OCI-M1 (cell line): ENCODE measurements at places on chromosomes 4 and X.
A peak's percentile ranks its signal among the peaks of the same experiment; 100 is the strongest.

DNA sequence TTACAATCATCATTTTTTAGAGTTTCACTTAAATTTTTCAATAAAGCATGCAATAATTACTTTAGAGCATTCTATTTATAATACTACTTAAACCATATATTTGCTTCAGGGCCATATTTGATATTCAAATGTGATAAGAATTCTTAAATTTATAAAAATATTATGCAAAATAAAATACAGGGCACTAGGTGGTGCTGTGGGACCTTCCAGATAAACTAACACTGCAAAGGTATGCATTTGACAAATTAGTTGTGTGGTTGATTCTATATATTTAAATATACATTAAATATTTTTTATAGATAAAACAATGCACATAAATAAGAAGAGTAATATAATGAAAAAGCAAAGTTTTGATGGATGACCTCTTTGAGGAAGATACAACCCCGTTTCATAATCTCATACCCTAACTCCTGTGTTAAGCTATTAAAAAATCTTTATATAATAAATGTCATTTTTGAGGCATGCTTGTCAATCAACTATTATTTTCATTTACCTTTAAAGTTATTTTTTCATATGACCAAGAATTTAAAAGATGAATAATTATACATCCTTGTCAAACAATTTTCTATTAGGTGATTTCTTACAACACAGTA is 128.4 kb downstream of the REELD1 start:
- DNase-seq, result peak; percentile 79

- peak; percentile 28 for DNase-seq
Measured at GRCh38 chrX:102835504-102836146, 101.4 kb upstream of the RAB40AL start.

DNA sequence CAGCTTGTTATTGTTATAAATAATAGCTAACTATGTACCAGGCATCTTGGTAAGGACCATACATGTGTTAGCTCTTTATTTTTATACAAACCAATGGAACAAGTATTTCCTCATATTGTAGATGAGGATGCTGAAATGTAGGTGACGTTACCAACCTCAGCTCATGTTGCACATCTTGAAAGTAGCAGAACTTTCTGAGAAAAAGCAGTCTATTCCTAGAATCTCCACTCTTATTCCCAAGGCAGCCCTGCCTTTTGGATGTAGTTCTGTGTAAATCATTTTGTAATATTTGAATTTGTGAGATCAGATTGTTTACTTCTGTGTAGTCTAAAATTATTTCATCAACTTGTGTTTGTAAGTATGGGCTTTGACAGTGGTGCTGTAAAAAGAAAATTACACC is 5.3 kb downstream of the FHDC1 start:
- no peak for DNase-seq

DNA sequence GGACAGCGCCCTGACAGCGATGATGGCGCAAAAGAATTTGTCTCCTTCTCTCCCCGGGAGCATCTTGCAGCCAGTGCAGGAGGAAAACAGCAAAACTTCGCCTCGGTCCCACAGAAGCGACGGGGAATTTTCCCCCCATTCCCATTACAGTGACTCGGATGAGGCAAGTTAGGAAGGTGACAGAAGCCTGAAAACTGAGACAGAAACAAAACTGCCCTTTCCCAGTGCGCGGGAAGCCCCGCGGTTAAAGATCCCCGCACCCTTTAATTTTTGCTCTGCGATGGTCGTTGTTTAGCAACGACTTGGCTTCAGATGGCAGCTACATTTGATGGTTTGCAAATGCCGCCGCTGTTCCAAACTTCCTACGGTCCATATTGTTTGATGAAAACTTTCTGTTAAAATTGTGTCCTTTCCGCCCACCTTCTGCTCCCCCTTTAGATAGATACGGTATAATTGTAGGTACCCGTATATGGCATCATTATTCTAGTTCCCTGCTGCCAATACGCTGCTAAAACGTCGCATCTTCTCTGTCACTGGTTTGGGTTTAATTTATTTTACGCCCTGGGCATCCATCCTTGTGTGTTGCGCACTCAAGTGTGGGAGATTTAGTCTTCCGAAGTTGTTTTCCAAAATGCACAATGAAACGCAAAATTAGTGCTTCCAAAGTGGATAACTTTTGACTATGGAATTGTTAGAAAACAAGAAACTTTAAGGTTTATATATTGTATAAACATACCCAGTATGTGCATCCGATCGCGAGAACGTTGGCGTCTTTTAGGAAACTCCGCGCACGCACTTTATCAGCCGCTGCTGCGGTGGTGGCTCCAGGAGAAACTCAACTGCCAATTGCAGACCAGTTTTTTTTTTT is 1.5 kb downstream of the ATOH1 start:
- no peak for DNase-seq

GRCh38 chrX:54615109-54615508 is 85.1 kb downstream of the GNL3L start:
- no peak for DNase-seq

DNA sequence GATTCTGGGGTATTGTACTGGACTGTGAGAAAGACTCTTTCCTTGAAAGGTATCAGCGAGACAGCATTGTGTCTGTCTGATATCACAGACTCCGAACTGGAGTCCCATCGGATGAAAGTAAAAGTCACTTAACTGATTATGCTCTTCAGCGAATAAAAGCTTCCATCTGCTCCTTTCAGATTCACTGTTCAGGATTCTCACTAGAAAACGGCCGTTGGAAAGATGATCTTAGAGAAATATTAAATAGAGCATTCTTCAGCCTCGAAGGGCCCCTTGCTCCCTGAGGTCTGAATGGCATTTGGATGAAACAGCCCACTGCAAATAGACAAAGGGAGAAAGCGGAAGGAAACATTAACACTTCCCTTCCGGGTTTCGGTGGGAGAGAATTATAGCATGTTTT is 416.2 kb upstream of the PRKX start:
- DNase-seq, result no peak

DNA sequence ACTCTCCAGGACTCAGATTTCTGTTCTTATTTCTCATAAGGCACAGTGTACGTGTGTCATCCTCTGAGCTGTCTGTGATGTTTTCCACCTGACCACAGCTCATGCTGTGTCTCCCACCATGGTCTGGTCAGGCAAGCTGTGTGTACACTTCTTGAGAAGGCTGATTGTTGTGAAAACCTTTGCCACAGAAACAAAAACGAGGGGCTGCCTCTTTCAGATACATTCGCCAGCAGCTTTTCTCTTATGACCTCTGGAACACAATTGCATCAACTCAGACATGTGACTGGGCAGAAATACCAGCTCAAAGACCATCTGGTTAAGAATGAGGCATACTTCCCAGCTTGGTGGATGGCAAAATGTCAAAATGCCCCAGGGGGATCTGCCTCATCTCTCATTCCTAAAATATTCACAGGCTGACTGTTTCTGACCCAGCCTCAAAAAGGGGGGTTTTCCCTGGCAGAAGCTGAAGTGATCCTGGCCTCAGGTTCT is 46.1 kb downstream of the PGRMC2 start:
- no peak for DNase-seq

DNA sequence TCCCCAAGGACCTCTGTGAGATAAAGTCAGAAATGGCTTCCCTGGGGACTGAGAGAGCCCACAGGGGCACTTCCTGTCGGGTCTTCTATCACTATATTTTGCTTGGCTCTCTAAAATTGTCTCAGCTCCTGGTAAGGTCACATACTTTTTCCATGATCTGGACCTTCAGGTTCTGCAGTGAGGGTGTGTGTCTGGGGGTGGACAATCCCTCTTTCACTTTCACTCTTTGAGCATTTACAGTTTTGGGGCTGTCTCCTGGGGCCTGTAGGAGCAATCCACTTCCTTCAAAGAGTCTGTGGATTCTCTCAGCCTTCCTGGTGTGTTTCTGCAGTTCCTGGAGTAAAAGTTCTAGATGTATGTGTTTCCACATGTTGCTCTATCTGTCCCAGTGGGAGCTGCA is 335.7 kb downstream of the FSTL5 start:
- peak; percentile 79 for DNase-seq

- DNase-seq, result peak; percentile 97
Measured at GRCh38 chr4:72567821-72568675, 973 bp downstream of the ADAMTS3 start.

GRCh38 chrX:130179170-130179569 is 7.4 kb downstream of the RAB33A start:
- DNase-seq, result no peak

GRCh38 chr4:174713821-174714220 is 115.2 kb downstream of the GLRA3 start:
- no peak for DNase-seq

- peak; percentile 7 for DNase-seq
Measured at GRCh38 chr4:10783351-10783750, 98.8 kb upstream of the CLNK start.

DNA sequence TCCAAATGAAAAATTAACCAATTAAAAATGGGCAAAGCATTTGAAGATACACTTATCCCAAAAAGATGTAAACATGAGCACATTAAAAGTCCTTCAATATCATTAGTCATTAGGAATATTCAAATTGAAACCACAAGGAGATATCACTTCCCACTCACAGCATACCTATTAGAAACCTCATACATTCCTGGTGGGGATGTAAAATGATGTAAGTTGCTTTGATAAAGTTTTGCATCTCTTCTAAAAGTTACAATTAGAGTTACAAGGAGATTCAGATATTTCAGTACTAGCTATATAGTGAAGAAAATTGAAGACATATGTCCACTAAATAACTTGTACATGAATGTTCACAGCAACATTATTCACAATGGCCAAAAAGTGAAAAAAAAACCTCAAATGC is 1109.3 kb upstream of the LCORL start:
- DNase-seq, result no peak

DNA sequence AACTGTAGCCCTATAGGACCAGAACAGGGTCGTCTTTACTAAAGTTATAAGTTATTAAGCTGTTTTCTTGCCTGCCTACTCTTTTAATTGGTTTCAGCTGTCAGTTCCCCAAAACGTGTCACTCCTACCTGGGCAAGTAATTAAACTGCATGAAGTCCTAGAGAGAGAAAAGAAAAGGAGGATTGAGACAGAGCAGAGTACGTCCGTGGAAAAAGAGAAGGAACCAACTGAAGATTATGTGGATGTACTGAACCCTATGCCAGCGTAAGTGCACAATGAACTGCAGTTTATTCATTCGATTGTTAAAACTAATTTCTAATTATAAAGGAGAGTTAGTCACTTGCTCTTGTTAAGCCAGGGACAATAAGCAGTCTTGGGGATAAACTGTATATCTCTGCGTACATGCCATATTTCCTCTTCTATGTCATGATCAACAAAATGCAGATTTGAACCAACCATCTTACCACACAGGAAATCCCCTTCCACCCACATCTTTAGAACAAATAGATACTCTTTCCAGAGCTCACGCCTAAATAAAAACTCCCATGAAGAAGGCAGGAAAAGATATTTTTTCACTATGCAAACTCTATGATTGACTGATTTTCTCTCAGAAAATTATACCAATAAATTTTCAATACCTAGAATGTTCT is 22.8 kb downstream of the STAP1 start:
- DNase-seq, result no peak

DNA sequence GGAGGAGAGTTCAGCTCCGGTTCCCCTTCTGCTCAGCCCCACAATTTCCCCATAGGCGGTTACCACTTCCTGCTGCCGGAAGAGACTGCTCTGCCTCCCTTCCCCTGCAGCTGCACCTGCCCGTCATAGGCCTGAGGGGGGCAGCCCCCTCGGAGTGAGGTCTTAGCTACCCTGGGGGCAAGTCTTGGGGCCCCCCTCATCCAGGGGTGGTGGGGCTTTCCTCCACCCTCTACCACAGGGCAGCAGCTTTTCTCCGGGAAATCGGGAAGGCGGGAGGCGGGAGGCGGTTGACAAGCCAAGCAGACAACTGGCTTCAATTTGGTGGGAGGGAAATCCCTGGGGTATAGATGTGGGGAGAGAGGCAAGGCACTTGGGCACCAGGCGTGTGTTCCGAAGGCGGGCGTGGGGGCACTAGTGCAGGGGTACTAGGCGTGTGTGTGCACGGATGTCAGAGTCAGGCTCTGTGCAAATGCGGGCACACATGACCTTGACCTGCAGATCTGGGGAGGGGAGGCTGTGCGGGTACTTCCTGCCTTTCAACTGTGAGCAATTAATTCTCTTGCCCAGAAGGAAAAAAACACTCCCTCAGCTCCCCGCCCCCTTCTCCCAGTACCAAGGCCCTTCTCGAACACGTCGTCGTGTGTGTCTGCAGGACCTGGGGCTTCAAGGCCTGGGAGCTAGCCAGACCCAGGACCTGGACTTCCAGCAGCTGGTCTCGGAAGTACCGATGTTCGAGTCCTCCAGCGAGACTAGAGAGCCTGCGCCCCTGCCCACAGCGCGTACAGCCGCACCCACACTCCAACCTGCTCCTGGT is 1.0 kb upstream of the ARHGAP4 start:
- DNase-seq, result peak; percentile 94

- DNase-seq, result no peak
Measured at GRCh38 chr4:107685740-107686139, 34.3 kb downstream of the PAPSS1 start.

DNA sequence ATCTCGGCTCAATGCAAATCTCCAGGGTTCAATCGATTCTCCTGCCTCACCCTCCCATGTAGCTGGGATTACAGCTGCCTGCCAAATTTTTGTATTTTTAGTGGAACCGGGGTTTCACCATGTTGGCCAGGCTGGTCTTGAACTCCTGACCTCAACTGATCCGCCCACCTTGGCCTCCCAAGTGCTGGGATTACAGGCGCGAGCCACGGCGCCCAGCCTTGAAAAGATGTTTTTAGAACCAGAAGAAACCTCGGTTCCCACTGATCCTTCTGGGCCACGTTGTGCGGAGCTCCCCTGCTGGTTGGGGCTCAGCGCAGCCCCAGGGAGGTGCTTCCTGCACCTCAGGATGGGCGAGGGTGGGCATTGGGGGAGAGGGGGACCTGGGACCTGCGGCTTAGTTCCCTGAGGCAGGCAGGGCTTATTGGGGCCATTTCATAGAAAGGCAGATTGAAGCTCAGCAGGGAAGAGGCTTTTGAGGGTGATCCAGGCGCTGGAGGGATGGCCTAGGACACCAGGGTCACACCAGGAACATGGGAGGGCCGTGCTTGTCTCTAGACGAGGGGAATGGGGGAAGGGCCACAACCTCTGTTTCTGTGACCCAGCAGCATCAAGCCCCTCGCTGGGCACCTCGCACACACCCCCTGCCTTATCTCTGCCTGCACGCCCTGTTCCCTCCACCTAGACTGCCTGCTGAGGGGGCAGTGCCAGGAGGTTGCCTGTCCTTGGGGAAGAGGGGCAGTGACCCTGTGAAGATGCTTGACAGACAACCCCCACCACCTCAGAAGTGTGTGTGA is 6.3 kb upstream of the ADD1 start:
- DNase-seq, result no peak

- no peak for DNase-seq
Measured at GRCh38 chr4:153371701-153372234, 27.3 kb downstream of the MND1 start.

- DNase-seq, result peak; percentile 25
Measured at GRCh38 chrX:125405339-125405738, 85.7 kb downstream of the TEX13C start.
